ENCODE measurements at places on chromosomes 16 and 17. TPM values are rescaled to one million over a fixed set of nuclear protein-coding genes. Genes with fewer than 3 reads are reported as not detected.

- H3K27me3 ChIP-seq = peaks cover 47% of the 10 kb centered on the region
- H3K4me3 ChIP-seq = peak overlapping the region; percentile 90
- peaks cover 34% of the 10 kb centered on the region for H3K4me1 ChIP-seq
- H3K36me3 ChIP-seq = peaks cover 15% of the 10 kb centered on the region
- DNase-seq = peak; percentile 24
- peak overlapping the region; percentile 95 for H3K27ac ChIP-seq
Observed at GRCh38 chr16:79601092-79601930, 774 bp upstream of the MAF start.

Gene KDM8
- 22.5 TPM for total RNA-seq

GRCh38 chr17:80585890-80586845, 41.5 kb downstream of the RPTOR start:
- H3K36me3 ChIP-seq = peaks cover 9% of the 10 kb centered on the region
- peak overlapping the region; percentile 33 for H3K4me3 ChIP-seq
- H3K4me1 ChIP-seq = peaks cover 59% of the 10 kb centered on the region
- no peak for DNase-seq

DNA sequence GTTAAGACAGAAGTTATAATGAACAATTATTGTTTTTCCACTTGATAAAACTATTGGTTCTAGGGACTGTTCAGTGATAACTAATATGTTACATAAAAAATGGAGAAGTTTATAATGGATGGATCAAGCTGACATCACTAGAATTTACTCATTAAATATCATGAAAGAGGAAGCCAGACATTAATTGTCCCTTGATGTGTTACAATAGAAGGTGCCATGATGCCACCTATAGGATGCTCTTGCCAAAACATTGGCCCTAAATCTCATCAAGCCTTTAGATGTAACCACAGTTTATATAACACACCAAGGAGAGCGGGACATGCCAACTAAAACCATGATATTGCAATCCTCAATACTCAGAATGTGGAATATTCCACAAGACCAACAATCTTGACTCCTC, 147.9 kb upstream of the MON1B start:
- H3K36me3 ChIP-seq = no peaks in the 10 kb centered on the region
- no peak for DNase-seq
- H3K4me1 ChIP-seq = no peaks in the 10 kb centered on the region
- no peaks in the 10 kb centered on the region for H3K27me3 ChIP-seq
- no peak overlapping the region for H3K27ac ChIP-seq

Gene GRN
- 61.1 TPM for total RNA-seq

GRCh38 chr16:53212893-53213223, 158.1 kb downstream of the CHD9 start:
- H3K4me1 ChIP-seq = peaks cover 21% of the 10 kb centered on the region
- H3K36me3 ChIP-seq = peaks cover 3% of the 10 kb centered on the region
- H3K27me3 ChIP-seq = no peaks in the 10 kb centered on the region
- no peak overlapping the region for H3K27ac ChIP-seq

GRCh38 chr16:69566981-69567680, 1.4 kb downstream of the NFAT5 start:
- H3K4me3 ChIP-seq = peak overlapping the region; percentile 96
- peaks cover 47% of the 10 kb centered on the region for H3K4me1 ChIP-seq
- H3K27me3 ChIP-seq = no peaks in the 10 kb centered on the region
- DNase-seq = peak; percentile 26

- H3K27ac ChIP-seq = no peak overlapping the region
- peaks cover 20% of the 10 kb centered on the region for H3K27me3 ChIP-seq
- no peaks in the 10 kb centered on the region for H3K36me3 ChIP-seq
- no peaks in the 10 kb centered on the region for H3K4me1 ChIP-seq
- no peak overlapping the region for H3K4me3 ChIP-seq
Observed at GRCh38 chr17:56667925-56668458, 74.5 kb downstream of the NOG start.

Gene RAB40C
- total RNA-seq = 13.3 TPM

- no peaks in the 10 kb centered on the region for H3K4me1 ChIP-seq
- H3K27ac ChIP-seq = no peak overlapping the region
- H3K36me3 ChIP-seq = no peaks in the 10 kb centered on the region
- no peak overlapping the region for H3K4me3 ChIP-seq
- DNase-seq = no peak
Observed at GRCh38 chr16:10610499-10611184, 30.2 kb upstream of the EMP2 start.

DNA sequence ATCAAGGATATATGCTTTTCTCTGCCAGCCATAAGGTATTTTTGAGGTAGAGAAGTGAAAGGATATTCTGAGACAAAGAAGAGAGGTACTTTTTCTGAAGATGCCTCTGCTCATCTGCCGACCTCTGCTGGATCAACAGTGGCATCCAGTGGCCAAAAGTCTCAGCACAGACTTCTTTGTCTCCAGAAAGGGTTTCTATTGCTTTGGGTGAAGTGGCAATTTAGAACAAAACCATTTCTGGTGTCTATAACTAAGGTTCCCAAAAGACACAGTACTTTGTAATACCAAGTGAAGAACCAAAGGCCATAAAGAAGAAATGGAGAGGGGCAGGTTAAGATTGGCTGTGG, 155.2 kb upstream of the C17orf78 start:
- H3K4me3 ChIP-seq = no peak overlapping the region
- H3K27me3 ChIP-seq = no peaks in the 10 kb centered on the region
- no peak overlapping the region for H3K27ac ChIP-seq

Gene DLX3
- total RNA-seq = not detected

DNA sequence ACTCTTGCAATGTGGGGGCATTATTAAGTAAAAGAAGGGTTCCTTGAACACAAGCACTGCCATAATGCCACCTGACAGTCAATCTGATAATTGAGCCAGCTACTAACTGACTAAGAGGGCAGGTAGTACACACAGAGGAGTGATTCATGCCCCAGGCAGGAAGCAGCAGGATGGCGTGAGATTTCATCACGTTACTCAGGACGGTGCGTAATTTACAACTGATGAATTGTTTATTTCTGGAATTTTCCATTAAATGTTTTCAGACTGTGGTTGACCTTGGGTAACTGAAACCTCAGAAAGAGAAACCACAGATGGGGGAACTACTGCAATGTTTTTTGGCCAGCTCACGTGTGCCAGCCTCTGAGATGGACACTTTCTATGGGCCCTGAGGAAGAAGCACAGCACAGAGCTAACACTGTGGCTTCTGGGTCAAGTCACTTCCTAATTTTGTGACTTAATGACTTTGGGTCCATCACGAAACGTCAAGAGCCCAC, 46.7 kb downstream of the C17orf67 start:
- H3K4me3 ChIP-seq = no peak overlapping the region
- DNase-seq = peak; percentile 51
- H3K36me3 ChIP-seq = peaks cover 6% of the 10 kb centered on the region
- H3K4me1 ChIP-seq = peaks cover 29% of the 10 kb centered on the region
- H3K27me3 ChIP-seq = peaks cover 3% of the 10 kb centered on the region

Gene AOC2
- 1.9 TPM for total RNA-seq

Gene CDRT15
- not detected for total RNA-seq

Gene CA7
- not detected for total RNA-seq

Gene AKTIP
- 61.3 TPM for total RNA-seq

GRCh38 chr16:64809876-64810629, 311.8 kb downstream of the CDH11 start:
- DNase-seq = no peak
- no peaks in the 10 kb centered on the region for H3K27me3 ChIP-seq
- no peaks in the 10 kb centered on the region for H3K36me3 ChIP-seq
- H3K4me3 ChIP-seq = no peak overlapping the region

Gene KRTAP4-3
- total RNA-seq = not detected

Gene ZPBP2
- not detected for total RNA-seq

- no peak overlapping the region for H3K4me3 ChIP-seq
- no peak overlapping the region for H3K27ac ChIP-seq
- no peaks in the 10 kb centered on the region for H3K27me3 ChIP-seq
- H3K4me1 ChIP-seq = no peaks in the 10 kb centered on the region
- peaks cover 7% of the 10 kb centered on the region for H3K36me3 ChIP-seq
Observed at GRCh38 chr16:68992521-68992920, 112.9 kb upstream of the HAS3 start.

GRCh38 chr16:6132121-6132520, 1034.5 kb upstream of the EEF2KMT start:
- no peak overlapping the region for H3K4me3 ChIP-seq
- H3K27me3 ChIP-seq = no peaks in the 10 kb centered on the region
- H3K27ac ChIP-seq = no peak overlapping the region
- H3K36me3 ChIP-seq = no peaks in the 10 kb centered on the region
- no peak for DNase-seq

- H3K4me3 ChIP-seq = no peak overlapping the region
- DNase-seq = peak; percentile 55
- H3K27ac ChIP-seq = no peak overlapping the region
- H3K27me3 ChIP-seq = peaks cover 2% of the 10 kb centered on the region
Observed at GRCh38 chr16:4328046-4328781, 12.3 kb downstream of the GLIS2 start.

Gene PRRT2
- 1.3 TPM for total RNA-seq

DNA sequence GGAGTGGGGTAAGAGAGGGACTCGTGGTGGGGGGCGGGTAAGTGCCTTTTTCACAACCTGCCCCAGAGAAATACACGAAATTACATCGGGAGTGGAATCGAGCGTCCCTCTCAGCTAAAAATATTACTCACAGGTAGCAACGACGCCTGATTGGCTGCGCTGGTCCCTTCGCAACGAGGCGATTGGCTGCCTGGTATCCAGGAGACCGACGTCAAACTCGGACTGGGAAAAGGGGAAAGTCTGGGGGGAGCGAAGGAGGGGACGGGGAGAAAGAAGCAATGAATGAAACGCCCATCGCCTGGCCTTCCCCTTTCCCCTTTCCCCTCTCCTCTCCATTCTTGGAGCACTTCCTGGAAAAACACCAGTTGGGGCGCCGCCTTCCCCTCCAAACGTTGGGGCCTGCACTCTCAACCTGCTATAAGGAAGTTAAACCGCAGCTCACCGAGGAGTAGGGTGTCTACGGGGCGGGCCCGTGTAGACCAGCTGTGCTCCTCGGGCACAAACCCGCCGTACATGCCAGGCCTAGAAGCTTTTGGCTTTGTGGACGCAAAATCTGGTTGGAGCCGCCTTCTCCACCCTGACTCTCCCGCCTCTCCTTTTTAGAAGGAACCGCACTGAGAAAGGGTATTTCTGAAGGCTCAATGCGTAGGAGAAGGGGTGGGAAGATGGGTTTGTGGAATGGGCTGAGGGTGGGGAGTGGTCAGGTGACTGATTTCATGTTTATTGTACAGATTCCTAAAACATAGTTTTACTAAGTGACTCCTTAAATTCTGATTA, 1.4 kb upstream of the TOB1 start:
- peak; percentile 92 for DNase-seq
- H3K4me3 ChIP-seq = peak overlapping the region; percentile 85
- H3K36me3 ChIP-seq = peaks cover 19% of the 10 kb centered on the region
- H3K27ac ChIP-seq = peak overlapping the region; percentile 98
- no peaks in the 10 kb centered on the region for H3K27me3 ChIP-seq

Gene TP53TG3C
- not detected for total RNA-seq

Gene ASB16
- not detected for total RNA-seq

GRCh38 chr17:82662711-82663261, 14.5 kb upstream of the WDR45B start:
- no peak for DNase-seq
- H3K27ac ChIP-seq = no peak overlapping the region
- H3K27me3 ChIP-seq = no peaks in the 10 kb centered on the region
- no peak overlapping the region for H3K4me3 ChIP-seq

GRCh38 chr16:6749698-6750097, 582.9 kb upstream of the RBFOX1 start:
- no peak for DNase-seq
- no peaks in the 10 kb centered on the region for H3K27me3 ChIP-seq
- no peaks in the 10 kb centered on the region for H3K36me3 ChIP-seq

Gene KRT17
- not detected for total RNA-seq

Gene ZNF624
- total RNA-seq = 5.1 TPM

DNA sequence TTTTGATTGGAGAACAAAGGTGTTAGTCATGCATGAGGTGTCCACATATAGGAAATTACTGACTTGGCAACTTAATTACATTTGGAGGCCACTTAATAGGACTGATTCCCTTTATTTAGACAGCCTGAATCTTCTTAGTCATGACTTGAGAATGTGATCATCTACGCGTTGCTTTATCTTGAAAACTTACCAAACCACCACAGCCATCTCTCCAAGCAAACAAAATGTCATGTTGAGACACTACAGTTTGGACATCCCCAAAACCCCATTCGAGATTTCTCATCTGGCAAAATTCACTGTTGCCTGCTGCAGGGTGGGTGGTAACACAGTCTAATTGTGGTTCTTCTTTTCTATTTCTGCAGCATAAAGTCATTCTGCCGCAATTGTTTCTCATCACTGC, 176.5 kb upstream of the CDH5 start:
- no peak overlapping the region for H3K27ac ChIP-seq
- no peaks in the 10 kb centered on the region for H3K36me3 ChIP-seq
- H3K4me3 ChIP-seq = no peak overlapping the region

- H3K27ac ChIP-seq = peak overlapping the region; percentile 83
- H3K27me3 ChIP-seq = no peaks in the 10 kb centered on the region
- H3K36me3 ChIP-seq = peaks cover 30% of the 10 kb centered on the region
Observed at GRCh38 chr16:47574091-47575054, 113.2 kb downstream of the PHKB start.

DNA sequence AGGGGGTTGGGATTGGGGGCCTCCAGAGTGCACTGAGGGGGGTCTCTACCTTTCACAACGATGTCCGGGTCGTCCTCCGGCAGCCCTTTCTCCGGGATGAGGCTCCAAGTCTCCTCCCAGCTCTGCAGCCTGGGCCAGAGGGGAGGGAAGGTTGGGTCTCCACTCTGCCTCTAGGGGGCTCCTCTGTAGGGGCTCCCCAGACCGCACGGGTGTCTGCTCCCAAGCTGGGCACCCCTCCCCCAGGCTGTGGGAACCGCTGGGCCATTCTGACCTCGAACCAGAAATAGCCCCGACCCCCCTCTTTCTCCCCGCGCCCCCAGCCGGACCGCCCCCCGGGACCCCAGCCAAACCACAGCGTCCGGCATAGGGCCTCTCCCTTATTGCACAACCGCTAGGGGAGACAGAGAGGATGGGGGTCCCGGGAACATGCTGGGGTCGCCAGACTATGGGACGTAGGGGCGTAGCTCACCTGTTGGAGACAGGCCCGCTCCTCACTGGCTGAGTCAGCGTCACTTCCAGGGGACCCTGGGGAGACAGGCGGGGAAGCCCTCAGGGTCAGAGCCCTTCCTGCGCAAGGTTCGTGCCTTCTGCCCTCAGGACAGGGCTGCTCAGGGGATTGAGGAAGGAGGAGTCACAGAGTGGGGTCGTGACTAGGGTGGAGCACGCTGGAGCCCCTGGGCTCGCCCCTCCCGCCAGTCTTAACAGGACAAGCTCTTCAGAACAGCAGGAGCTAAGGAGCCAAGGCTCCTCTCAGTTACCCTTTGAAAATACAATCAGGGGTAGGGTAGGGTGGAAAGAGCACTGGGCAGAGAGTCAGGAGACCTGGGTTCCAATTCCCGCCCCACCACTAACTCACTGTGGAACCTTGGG, 2.7 kb downstream of the PLEKHH3 start:
- DNase-seq = no peak
- peaks cover 55% of the 10 kb centered on the region for H3K27me3 ChIP-seq
- H3K4me3 ChIP-seq = no peak overlapping the region
- H3K36me3 ChIP-seq = no peaks in the 10 kb centered on the region

- H3K27me3 ChIP-seq = no peaks in the 10 kb centered on the region
- no peaks in the 10 kb centered on the region for H3K36me3 ChIP-seq
- DNase-seq = no peak
- no peak overlapping the region for H3K27ac ChIP-seq
- no peak overlapping the region for H3K4me3 ChIP-seq
Observed at GRCh38 chr16:72677662-72678447, 370.1 kb downstream of the ZFHX3 start.
